ENCODE measurements at places on chromosomes 16 and 17.

DNA sequence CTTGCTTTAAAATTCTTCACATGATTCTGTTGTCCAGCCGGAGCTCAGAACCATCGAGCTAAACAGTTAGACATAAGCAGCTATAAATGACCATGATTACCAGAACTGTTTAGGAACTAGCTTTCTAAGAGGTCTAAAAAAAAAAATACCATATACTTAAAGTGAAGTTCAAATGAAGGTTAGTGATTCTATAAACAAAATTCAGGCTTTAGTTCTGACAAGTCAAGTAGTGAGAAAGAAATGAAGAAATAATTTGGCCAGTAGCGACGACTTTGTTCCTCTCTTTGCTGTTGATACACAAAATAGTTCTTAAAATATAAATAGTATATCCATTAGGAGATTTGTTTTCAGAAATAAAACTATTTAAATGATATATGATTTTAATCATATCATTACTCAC lies 27.7 kb downstream of the ABCA8 start:
- no peak for DNase-seq

DNA sequence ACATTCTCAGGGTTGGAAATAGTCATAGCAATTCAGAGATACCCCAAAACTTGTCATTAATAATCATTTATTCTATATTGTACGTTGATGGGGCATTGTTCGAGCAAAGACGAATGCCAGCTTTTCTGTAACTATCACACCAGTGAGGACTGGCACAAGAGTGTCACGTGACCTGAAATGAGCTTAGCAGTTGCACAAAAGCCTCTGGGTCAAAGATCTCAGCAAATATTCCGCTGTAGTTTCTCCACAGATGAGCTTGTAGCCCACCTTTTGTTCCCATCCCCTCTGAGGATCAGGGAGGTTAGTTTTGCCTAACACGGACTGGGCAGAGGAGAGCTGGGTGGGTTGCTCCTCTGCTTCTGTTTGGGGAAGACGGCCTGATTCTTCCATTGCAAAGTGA lies 18.2 kb downstream of the IRX3 start:
- DNase-seq: no peak

DNA sequence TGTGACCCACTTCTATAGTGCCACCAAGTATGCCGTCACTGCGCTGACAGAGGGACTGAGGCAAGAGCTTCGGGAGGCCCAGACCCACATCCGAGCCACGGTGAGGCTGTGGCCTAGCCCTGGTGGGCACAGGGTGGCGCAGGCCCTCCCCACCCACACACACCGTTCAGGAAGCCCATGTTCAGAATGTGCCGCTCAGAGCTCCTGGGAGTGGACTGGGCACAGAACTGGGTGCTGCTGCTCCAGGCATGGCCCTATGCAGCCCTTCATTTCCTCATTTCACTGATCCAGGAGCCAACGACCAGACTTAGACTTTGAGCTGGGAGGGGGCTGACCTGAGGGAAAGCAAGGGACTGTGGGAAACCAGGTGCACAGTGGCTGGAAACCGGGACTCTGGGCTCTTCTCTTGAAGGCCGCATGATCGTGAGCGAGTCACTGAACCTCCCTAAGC lies 2.4 kb upstream of the MRM1 start:
- DNase-seq: no peak

DNA sequence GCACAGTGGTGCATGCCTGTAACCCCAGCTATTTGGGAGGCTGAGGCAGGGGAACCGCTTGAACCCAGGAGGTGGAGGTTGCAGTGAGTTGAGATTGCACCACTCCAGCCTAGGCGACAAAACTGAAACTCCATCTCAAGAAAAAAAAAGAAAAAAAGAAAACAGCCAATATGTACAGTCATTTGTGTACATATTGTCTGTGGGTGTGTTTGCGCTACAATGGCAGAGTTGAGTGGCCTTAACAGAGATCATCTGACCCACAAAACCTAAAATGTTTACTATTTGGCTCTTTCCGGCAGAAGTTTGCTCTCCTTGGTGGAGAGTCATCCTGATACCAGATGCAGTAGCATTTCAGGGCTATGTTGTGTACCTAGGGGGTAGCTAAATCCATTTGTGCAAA lies 57.9 kb downstream of the ARSG start:
- DNase-seq: no peak

DNA sequence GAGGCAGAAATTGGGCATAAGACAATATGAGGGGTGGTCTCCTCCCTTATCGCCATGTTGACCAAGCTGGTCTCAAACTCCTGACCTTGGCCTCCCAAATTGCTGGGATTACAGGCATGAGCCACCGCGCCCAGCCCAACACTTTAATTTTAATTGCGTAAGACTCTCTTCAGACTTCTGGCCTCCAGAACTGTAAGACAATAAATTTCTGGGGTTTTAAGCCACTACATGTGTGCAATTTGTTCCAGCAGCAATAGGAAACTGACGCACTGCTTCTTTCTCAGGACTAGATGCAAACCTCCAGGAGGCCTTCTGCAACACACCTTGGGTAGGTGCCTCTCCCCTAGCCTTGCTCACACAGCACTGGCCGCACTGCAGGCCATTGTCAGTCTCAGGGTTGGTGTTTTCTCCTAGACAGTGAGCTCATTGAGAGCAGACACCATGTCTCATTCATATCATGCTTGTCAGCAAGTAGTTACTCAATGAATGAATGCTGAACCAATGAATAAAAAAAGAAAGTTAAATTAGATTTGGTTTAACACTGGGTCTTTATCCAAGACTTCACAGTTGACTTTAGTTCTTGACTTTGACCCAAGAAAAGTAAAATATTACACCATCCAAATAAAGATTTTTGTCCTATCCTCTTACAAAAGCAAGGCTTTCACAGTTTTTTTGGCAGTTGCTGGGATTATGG lies 5.5 kb upstream of the ACSF2 start:
- no peak for DNase-seq

GRCh38 chr17:82647593-82648164 lies 565 bp downstream of the WDR45B start:
- peak; percentile 79 for DNase-seq

- no peak for DNase-seq
Observed at GRCh38 chr16:10949424-10949970, 5.1 kb downstream of the CLEC16A start.

GRCh38 chr17:181245-182049 lies at the start of gene DOC2B:
Gene DOC2B (minus strand): TSS chr17:181650. CDS start chr17:181479, 171 bp downstream.
- no peak for DNase-seq

GRCh38 chr16:50742576-50743200 lies 802 bp downstream of the CYLD start:
- DNase-seq: peak; percentile 68

DNA sequence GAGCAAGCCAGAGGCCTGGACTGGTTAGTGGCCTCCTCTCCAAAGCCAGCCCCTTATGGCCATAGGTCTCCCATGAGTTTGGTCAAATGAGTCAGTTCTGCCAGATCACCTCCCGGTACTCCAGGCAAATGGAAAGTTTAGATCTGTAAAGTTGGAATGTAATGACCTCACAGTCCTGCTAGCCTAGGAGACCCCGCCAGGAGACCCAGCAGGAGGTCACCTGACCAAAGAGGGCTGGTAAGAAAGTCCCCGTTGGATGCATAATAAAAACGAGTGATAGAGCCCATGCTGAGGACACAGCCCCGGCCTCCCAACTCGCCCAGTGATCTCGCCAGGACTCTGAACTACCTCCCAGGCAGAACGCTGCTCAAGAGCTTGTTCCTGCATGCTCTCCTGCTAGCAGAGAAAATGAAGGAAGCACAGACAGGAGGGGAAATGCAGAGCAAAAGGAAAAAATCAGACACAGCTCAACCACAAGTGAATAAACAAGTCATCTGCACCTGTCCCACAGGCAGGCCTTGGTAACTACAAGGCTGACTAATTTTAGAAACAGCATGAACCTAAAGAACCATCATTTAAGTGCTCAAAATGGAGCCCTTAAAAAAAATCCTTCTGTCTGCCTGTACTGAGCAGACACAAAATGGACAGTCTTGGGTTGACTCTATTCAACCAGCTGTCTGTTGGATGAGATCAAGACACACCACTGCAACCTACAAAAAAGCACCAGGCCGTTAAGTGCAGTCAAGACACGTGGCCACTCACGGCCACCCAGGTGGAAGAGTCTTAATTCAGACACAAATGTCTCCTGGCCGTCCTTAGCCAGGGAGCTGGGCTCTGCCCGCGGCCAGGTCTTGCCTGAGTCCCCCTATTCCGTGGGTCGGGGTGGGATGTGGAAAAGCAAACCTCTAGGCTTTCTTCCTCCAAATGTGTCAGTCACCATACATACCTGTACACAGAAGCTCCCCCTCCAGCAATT lies 9.2 kb downstream of the CDIP1 start:
- DNase-seq: no peak

- DNase-seq: peak; percentile 73
Observed at GRCh38 chr16:88790312-88791211, 5.5 kb upstream of the PIEZO1 start.

GRCh38 chr16:57297856-57298255 lies 13.4 kb upstream of the PLLP start:
- no peak for DNase-seq

- DNase-seq: no peak
Observed at GRCh38 chr17:13491916-13492736, 109.6 kb downstream of the HS3ST3A1 start.

DNA sequence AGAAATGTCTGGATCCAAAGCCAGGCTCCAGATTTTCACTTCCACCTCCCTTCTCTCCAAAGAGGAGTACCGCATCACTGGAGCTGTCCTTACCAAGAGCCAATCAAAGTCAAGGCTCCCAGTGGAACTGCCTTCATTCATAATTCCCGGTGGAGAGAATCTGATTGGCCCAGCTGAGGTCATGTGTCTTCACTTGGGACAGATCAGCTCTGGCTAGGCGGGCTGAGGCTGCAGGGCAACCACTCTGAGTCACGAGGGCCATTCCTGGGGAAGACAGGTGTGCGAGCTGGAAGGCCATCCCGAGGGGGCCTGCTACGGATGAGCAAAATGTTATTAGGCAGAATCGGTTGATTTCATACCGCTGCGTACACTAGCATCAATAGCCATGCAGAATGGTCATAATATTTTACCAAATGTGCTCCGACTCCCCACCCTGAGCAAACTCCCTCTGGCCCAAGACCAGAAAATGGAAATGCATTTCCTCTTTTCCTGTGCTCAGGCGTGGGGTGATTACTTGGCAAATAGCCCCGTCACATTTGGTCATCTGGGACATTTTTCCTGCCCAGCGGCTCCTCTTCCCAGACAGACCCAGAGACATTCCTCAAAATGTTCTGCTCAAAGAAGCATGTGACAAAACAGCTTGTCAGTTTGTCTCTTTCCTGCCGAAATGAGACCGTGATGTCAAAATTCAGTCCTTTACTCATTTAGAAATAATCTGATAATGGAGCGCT lies 111.1 kb downstream of the AIPL1 start:
- DNase-seq: no peak

DNA sequence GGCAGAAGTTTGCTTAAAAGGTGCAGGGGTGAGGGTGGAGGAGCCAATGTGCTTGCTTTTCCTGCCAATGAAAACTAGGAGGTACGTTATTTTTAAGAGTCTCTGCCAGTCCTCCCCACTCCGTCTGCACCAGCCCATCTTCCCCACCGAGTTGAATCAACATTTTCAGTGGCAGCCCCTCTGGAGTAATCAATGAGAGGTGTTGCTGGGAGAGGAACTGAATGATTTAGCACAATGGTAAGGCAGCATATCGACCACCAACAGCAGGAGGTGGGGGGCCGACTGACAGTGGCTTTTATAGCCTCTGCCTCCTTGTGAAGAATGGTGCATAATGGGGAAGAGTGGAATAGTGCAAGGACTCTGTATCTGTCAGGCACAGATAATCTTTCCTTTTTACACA lies 1465.0 kb upstream of the GOT2 start:
- DNase-seq: no peak

DNA sequence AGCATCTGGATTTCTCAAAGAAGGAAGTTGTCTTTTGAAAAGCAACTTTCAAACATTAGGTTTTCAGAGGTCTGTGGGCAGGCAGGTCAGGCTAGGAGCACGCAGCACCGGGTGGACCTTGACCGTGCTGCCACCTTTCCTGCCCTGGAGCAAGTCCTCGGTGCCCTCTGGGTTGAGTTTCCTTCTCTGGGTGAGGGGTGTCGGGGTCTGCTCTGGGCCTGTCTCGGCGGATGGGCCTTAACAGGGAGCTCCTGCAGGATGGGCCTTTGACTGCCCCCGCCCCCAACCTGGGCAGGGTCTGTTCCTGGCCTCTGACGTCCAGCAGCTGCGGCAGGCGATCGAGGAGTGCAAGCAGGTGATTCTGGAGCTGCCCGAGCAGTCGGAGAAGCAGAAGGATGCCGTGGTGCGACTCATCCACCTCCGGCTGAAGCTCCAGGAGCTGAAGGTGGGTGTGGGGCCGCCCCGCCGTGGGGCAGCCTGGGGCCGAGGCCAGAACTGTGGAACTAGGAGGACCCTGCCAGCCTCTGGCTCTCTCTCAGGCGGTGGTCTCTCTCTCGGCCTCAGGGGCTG lies 8.7 kb downstream of the DEF8 start:
- no peak for DNase-seq

- DNase-seq: no peak
Observed at GRCh38 chr17:49696233-49696761, 11.5 kb downstream of the SLC35B1 start.

- DNase-seq: peak; percentile 80
Observed at GRCh38 chr17:72120642-72121163, at the start of gene SOX9. Gene SOX9 (plus strand): TSS chr17:72121020. CDS start chr17:72121392, 372 bp downstream.

DNA sequence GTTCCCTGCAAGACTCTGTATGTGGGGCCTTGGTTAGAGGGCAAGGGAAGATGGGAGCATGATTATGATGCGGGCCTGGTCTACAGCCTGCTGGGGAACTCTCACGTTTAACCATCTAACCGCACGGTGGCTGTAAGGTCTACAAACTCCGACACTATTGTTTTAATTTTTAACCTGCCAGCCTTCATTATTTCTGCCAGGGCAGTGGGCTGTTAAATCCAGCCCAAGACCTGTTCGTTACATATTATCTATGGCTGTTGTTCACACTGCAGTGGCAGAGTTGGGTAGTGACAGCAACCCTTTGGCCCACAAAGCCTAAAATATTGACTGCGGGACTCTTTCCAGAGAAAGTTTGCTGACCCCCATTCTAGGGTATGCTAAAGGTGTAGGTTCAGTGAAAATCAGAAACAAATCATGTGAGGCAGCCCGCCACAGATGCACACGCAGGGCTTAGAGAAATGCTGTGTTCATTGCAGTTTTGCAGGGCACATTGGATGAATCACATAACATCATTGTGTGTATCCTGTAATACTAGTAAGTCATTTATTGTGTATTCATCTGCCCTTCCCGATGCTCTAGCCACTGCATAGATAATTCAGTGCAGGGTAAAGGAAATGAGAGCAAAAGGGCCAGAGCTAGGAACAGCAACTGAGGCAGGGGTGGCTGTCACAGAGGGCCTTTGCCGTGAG lies 14.3 kb downstream of the SNX29 start:
- no peak for DNase-seq

GRCh38 chr16:75957870-75958269 lies 231.6 kb upstream of the CPHXL start:
- no peak for DNase-seq

DNA sequence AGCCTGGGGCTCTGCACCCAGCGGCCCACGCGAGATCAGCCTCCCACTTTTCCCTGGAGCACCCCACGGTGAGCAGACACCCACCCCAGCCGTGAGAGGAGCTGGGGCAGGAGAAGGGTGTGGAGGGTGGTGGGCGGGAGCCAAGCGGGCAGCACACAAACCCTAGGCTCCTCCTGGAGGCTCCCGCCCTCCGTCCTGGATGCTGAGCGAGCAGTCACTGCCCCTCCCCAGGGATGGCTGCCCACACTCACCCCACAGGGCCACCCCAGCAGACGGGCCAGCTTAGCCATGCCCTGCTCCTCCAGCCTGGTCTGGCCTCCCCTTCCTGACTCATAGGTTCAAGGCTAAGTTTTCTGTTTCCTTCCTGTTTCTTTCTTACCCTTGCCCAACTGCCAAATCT lies 15.7 kb upstream of the ABCC3 start:
- no peak for DNase-seq

- no peak for DNase-seq
Observed at GRCh38 chr17:74763565-74764387, 12.4 kb downstream of the NAT9 start.

GRCh38 chr17:50052241-50052796 lies 3.6 kb upstream of the ITGA3 start:
- DNase-seq: no peak
